NCI-H1092 treated with DMSO at 0.1 percent for 48 hours (cell line): ENCODE measurements at places on chromosomes 6 and 20.

DNA sequence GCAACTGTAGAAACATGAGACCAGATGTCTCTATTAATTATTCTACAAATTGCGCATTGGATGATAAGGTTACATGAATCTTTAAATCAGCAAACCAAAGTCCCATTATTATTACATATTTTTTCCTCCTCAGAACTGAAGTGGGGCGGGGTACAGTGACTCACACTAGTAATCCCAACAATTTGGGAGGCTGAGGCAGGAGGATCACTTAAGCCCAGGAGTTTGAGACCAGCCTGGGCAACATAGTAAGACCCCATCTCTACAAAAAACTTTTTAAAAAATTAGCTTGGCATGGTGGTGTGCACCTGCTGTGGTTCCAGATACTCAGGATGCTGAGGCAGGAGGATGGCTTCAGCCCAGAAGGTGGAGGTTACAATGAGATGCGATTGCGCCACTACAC lies 29.0 kb downstream of the HFE start:
- no peak for DNase-seq

GRCh38 chr6:45655745-45656476 lies 278.2 kb upstream of the SUPT3H start:
- DNase-seq = no peak

DNA sequence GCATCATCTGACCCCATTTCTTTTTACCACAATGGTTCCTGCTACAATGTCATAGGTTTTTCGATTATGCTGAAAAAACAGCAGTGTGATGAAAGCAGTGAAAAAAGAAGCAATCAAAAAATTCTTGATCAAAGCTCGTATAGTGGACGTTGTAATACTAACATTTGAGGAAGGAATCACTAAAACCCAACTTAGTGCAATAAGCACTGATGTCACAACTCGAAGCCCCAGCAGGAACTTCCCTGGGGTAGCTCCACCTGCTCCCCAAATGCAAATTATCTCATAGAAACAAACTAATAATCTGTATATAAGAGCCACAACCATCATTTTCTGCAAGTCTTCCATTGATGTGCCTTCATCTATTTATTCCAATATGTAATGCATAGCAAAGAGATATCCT lies 285.6 kb upstream of the SGK1 start:
- no peak for DNase-seq

DNA sequence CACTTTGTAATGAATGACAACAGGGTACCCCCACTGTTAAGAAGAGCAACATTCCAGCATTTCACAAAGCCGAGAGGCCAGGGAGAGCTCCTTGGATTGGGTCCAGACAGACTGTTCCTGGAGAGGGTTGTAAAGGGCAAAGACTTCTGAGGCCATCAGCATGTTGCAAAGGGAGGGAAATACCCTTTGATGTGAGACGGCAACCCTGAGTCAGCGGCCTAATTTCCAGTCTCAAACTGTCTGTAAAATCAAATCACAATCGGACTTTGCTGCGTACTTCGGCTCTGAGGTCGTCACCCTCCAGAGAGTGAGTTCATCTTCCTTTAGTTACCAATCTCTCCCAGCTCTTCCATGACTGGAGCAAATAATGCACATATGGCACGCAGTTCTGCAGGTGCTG lies 101.0 kb upstream of the DTNBP1 start:
- no peak for DNase-seq

DNA sequence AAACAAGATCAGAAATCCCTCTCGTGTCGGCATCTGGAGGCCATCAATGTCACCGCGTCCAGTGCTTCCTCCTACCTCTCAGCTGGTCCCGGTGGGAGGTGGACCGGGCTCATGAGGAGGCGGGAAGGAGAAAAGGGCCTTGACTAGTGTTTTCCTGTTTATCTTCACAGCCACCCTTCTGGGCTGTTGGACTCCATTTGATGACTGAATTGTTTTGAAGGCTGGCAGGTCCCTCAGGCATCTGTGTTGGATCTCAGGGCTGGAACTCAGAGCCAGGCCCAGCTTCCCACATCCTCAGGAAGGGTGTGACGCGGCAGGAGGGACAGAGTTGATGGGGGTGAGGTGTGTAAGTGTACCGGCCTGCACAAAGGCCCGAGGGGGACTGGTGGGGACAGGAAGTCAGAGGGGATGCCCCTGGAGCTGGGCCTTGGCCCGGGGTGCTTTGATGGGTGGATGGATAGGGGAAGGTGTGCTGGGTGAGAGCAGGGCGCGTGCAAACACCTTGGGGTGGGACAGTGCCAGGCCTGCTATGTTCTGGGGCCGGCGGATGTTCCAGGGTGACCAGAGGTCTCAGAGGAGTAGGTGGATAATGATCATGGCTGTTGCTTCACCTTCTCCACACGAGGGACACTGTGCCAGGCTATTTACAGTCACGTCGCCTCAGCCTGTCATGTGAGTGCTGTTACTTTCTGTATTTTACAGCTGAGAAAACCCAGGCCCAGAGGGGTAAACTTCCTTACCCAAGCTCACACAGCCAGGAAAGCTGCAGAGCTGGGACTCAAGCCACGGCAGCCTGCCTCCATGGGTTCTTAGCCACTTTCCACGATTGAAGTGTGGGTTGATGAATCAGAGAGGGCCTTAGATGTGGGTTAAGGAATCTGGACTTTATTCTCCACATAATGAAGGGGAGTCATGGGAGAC lies 17.9 kb upstream of the CHMP4B start:
- DNase-seq = no peak

DNA sequence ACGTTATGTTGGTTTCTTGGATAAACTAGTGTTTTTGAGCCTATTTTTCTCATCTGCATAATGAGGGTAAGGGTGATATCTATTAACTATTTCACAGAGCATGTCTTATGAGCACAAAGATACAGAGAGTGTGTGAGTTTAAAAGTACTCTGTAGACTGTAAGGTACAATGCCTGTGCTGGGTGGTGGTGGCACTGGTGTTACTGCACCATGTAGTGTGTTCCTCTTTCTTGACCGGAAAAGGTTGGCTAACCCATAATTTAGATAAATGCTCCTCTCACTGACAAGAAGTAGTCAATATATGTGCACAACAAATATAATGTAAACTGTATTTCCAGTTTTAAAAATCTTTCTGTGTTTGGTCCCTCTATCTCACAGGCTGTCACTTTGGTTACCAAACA lies 116.2 kb upstream of the MMS22L start:
- DNase-seq = no peak

DNA sequence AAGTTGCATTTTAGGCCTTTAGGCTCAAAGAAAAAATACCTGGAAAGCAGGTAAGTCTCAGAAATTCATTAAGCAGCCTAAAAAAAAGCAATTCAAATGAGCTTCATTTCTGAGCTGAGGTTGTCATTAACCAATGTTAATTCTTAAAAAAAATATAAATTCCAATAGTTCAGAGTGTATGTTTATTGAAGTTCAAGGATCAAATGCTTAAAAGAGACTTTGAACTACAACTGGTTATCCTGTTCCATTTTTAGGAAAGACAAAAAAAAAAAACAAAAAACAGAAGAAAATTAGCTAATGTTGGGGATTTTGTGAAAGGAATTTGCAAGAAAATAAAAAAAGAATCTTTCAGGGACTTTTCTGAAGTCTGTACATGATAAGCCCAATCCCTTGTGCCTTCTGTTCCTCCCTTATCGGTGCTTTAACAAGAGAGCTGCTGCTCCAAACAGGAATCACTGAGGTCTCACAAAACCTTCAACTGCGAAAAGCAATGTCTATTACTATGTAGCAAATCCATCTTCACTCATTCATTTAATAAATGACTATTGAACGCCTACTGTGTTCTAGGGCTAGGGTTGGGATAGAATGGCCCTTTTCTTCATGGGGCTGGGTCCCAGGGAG lies 90.3 kb downstream of the FOXF2 start:
- DNase-seq = no peak

GRCh38 chr6:89360415-89360999 lies 8.0 kb upstream of the UBE2J1 start:
- DNase-seq = no peak

DNA sequence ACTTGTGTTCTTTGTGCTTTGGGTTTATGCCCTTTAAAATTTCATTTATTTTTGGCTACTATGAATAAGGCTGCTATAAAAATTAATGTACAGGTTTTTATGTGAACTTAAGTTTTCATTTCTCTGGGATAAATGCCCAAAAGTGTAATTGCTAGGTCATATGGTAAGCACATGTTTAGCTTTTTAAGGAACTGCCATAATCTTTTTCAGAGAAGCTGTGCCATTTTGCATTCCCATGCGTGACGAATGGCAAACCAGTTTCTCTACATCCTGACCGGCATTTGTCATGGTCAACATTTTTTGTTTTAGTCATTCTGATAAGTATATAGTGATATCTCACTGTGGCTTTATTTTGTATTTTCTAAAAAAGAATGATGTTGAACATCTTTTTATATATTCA lies 236.0 kb upstream of the SGK1 start:
- no peak for DNase-seq

GRCh38 chr6:115362234-115362633 lies 698.5 kb downstream of the FRK start:
- no peak for DNase-seq

DNA sequence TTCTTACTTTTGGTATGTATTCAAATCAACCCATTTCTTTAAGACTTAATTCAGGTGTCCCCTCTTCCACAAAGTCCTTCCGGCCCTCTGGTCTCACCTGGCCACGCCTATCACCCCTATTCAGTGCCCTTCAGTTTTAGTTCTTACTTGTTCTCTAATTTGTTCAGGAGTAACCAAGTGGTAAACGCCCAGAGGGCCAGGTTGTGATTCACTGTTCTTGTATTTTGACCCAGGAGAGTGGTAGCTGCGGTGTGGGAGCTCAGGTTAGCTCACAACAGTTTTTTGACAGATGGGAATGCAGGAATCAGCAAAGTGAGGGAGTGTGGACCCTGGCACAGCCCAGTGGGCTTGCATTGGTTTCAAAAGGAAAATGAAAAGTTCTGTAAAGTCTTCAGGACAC lies 81.7 kb upstream of the RIPOR2 start:
- DNase-seq = no peak

DNA sequence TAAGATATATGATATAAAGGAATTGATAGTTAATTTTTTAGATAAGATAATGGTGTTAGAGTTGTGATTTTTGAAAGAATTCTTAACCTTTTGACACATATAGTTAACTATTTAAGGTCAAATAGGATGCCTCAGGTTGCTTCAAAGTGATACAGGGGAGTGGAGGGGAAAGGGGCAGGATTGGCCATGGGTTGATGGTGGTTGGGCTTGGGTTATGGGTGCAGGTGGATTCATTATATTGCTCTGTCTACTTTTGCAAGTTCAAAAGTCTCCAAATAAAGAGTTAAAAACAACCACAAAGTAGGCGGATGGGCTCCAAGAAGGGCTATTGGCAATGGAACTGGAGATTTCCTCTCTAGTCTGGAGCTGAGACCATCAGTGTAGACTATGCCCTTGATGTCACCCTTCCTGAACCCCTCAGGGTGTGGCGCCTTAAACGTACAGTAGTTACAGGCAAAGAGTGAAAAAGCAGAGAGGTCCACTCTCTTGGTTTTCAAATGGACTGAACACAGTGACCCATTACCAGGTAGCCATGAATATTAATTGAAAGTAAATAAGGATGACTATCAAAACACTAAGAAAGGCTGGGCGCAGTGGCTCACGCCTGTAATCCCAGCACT lies 81.2 kb downstream of the PTPN1 start:
- no peak for DNase-seq

- DNase-seq = no peak
These were observed 1.2 kb downstream of the GPRC6A start for GRCh38 chr6:116827561-116828240.

- no peak for DNase-seq
These were observed 35.8 kb downstream of the ZBTB9 start for GRCh38 chr6:33490198-33490597.

DNA sequence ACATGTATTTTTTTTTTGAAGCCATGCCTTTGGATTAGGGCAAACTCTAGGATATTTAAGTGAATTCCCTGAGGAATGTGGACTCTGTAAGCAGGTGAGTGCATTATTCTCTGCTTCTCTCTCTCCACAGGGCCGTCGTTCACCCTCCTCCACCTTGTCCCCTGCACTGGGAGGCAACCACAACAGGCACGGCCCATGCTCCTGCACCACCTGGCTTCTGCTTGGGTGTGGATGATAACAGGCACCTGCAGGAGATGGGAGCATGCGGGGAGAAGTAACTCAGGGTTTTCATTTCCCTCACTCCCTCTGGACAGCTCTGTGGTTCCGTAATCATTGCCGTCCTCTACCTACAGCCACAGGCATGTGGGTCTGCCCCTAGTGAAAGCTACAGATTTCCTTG lies 43.4 kb downstream of the HLA-C start:
- no peak for DNase-seq

DNA sequence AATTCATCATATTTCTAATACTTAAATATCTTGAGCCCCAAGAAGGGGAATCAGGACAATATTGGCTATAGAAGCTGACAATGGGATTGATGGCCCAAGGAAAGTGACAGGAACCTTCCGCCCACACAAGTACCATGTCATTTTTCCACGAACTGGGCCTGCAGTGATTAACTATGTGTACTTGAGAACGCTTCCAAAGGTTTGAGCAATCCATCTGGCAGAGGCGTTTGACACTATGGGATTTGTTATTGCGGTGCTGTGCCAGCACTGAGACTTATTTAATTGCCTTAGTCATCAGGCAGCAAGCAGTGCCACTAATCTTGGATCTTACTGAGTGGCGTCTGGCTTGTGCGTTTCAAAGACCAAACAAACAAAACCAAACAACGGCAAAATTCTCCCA lies 135.6 kb upstream of the UST start:
- DNase-seq = no peak

DNA sequence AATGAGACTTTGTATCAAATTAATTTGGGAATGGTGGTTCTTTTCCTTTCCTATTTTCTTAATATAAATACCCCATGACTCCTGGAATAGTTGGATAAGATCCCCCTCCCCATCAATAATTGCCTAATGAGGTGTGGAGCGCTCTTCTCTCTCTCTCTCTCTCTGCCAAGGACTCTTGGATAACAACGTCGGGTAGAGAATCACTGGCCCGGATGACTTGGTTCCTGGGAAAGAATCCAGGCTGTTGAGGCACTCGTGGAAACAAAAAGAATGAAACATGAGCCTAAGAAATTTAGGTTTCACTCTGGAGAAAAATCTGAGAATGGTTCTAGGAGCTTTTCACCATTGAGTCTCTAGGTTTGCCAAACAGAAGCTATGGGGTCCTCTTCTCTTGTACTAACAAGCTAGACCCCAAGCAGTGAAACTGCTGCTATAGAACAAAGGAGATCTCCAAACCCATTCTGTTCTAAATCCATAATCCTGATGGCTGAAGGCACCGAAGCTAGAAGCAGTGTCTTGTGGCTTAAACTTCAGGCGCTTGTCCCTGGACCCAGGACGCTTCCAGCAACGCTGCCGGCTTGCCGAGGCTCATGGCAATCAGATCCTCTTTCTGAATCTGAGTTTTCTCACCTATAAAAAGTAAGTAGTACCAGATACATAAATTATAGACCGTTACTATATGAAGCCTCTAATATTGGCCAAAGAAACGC lies 241.6 kb upstream of the BTBD3 start:
- no peak for DNase-seq

- no peak for DNase-seq
These were observed 859 bp upstream of the SMIM29 start for GRCh38 chr6:34249469-34250261.
